ENCODE measurements at places on chromosomes 3 and 15.

DNA sequence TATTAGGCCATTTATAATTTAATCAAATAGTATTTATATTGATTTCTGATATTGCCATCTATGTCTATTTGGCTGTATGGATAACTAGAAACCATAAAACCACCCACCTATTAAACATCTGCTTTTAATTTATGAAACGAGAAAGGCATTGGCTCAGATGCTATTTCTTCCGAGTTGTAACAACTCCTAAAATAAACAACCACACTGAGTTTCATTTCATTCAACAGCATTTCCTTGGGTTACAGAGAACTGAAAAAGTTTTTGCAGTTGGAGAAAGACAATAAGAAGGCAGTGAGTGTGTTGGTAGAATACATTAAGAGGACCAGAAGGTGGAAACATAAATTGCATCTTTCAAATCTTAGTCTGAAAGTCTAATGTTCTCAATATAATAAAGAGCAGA lies 79.1 kb downstream of the AQR start:
- DNase-seq = no peak

GRCh38 chr3:139762302-139762701 lies 84.5 kb upstream of the NMNAT3 start:
- DNase-seq = no peak

DNA sequence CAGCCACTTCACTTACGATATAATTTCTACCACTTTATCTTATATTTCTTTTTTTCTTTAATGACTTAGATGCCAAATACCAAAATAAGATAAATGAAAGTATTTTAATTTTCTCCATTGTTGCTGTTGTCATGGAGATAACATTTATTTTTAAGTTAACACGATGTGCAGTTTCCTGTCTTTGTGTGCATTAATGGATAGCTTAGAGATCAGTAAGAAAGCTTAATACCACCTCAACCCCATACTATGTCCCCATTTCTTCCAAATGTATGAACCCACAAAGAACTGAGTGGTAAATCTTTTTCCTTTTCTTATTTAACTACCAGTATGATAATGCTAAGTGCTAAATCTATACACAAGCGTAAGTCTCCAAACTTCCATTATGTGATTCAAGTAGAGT lies 17.1 kb downstream of the PCNP start:
- no peak for DNase-seq

- no peak for DNase-seq
Observed at GRCh38 chr3:30502742-30503073, 103.7 kb upstream of the TGFBR2 start.

- DNase-seq = no peak
Observed at GRCh38 chr15:29133321-29133720, 136.3 kb downstream of the NSMCE3 start.

DNA sequence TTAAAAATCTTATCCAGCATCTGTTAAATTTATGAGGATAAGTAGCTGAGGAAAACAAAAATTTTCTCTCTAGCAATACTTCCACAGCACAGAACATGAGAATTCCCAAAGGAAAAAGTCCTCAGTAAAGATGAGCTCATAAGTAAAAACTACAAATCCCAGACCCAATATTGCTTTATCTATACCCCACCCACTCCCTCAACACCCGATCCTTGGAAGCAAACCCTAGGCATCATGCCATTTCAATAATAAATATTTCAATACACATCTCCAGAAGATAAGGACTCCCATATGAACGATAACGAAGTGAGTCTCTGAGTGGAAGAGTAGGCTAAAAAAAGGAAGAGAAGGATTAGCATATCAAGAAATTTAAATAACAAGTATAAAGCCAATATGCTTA lies 8.3 kb upstream of the PRR20G start:
- DNase-seq = no peak
